ENCODE measurements at places on chromosomes 7 and 10.
A peak's percentile ranks its signal among the peaks of the same experiment; 100 is the strongest.

DNA sequence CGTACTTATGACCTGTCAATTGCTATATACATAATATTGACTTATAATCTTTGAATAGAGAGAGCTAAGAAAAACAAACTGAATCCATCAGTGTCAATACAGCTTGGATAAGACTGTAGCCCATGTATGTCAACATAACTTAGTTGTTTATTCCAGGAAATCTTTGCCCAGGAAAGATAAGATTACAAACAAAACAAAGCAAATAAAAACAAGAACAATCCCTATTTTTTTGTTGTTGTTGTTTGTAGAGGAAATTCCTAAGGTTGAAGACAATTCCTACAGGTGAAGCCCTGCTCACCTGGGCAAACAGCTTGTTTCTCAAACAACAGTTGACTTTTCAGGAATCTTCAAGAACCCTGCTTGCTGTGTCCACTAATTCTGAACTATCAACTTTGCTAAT is 76.0 kb downstream of the HYCC1 start:
- no peak for DNase-seq

- DNase-seq, result no peak
Observed at GRCh38 chr7:5351507-5352265, 68.9 kb downstream of the SLC29A4 start.

DNA sequence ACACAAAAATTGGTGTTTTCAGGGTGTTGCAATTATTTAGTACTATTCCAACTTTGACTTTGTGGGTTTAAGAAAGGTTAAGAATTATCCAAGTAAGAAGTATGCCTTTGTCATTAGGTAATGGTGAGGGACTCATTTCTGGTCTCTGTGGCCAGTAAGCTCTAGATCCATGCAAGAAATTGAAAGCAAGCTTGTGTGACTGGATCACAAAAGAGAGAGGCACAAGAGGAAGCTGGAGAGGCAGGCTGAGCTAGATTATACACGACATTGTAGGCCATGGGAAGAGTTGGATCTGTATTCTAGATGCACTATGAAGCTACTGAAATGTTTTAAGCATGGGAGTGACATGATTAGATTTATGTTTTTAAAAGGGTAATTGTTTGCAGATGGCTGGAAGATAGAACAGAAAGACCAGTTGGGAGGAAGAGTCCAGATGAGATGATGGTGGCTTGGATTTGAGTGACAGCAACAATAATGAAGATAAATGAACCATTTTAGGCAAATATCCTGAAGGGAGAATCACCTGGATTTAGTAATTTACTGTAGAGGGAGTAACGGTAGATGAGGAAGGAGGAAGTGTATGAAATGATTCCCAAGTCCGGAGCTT is 50.0 kb downstream of the CALD1 start:
- DNase-seq, result no peak

GRCh38 chr10:58266003-58266825 is 1.5 kb downstream of the IPMK start:
- peak; percentile 80 for DNase-seq

DNA sequence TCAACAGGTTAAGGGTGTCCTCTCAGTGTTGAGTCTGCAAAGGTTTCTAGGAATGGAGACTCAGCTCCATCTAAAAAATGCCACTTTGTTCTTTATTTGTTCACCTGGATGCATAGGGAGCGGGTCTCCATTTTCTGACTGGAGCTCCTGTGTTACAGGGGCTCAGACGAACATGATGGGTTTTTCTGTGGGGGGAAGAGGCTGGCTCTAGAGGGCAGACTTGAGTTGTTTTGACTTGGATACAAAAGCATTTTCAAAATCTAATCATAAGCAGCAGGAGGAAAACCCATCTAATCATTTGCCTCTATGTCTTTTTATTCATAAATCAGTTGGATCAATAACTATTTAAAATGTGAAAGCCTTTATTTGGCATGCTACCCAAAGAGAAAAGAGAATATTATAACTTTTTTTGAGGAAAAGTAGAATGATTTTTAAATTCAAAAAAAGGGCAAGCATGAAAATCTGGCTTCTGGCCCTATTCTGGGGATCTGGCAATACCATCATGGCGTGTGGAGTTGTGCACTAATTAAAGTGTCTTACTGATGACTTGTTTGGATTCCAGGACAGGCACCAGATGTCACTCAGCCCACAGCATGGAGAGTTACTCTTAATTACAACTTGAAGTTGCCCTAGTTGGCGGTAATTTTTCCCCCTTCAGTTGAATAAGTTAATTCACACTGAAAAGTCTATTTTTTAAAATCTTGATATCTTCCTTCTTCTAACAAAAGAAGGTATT is 594.9 kb downstream of the REEP3 start:
- no peak for DNase-seq

- DNase-seq, result no peak
Observed at GRCh38 chr10:68870545-68871104, 30.5 kb upstream of the DDX50 start.

DNA sequence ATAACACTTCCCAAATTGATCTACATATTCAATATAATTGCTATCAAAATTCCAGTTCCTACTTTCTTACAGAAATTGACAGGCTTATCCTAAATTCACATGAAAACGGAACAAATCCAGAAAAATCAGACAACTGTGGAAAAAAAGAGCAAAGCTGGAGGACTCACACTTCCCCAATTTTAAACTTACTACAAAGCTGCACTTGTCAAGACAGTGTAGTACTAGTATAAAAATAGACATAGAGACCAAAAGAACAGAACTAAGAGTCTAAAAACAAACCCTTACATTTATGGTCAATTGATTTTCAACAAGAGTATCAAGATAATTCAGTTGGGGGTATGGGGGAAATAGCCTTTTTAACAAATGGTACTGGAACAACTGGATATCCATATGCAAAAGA is 27.5 kb downstream of the LMBR1 start:
- no peak for DNase-seq

DNA sequence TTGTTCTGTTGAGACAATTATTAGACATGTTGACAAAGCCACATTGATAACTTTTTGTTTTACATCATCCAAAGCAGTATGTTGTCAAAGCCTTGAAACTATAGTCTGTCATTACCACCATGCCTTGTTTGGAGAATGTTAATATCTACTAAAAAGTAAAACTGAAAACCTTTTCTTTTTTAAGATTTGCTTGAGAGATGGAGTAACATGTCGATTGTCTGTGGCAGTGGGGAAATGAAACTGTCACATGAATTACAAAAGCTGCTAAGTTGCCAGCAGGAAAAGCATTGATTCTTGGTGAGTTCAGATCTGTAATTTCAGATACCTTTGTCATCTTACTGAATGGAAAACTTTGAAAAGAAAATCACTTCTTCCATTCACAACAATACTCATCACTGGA is 69.1 kb downstream of the TFPI2 start:
- no peak for DNase-seq

DNA sequence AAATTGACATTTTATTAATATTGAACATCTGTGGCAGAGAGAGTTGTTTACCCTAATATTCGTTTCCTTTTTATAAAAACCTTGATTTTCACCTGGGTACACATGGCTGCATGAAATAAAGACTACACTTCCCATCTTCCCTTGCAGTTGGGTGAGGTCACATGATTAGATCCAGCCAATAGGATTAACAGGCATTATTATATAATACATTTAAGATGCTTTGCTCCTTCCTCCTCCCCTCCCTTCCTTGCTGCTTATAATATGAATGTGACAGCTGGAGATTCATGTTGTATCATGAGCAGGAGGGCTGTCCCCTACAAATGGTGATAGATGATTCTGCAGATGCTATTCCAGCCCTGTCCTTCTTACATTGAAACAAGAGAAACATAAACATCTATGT is 146.6 kb downstream of the SH2D4B start:
- peak; percentile 11 for DNase-seq

DNA sequence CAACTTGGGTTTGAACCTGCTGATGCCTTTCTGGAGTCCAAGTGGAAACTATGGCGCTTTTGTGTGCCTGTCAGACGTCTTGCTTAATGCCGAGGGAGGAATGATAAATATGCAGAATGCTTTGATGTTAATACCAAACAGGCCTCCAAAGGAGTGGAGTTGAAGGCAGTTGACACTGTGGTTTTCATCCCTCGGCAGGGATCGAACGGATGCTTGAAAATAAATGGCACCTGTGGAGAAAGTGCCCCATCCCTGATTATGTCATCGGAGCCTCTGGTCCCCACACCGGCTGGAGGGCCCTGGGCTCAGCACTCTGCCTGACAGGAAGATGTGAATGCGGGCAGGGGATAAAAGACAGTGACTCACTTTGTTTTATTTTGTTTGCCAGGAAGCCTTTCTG is 148.7 kb upstream of the GPR26 start:
- DNase-seq, result no peak

Data from HS-5 (cell line).